Endothelial cell of umbilical vein (primary cell): ENCODE measurements at places on chromosomes 3 and 15. TPM values are rescaled to one million over a fixed set of nuclear protein-coding genes. Genes with fewer than 3 reads are reported as not detected.

Gene GPR27
- total RNA-seq = not detected in 2 replicates

Gene VEPH1
- total RNA-seq = 136 and 142 TPM in 2 replicates

Gene MST1R
- total RNA-seq = 0.93 and 1.5 TPM in 2 replicates

Gene DUOX1
- not detected in 2 replicates for total RNA-seq

Gene COL6A5
- not detected in 2 replicates for total RNA-seq

Gene DZIP3
- 6.5 and 7.1 TPM in 2 replicates for total RNA-seq

Gene TMEM266
- total RNA-seq = not detected in 2 replicates

Gene DISP2
- total RNA-seq = 0.65 and 1.2 TPM in 2 replicates

Gene KCNMB2
- total RNA-seq = not detected in 2 replicates
